Endothelial cell of umbilical vein (primary cell): ENCODE measurements at places on chromosomes 1 and 21. TPM values are rescaled to one million over a fixed set of nuclear protein-coding genes. Genes with fewer than 3 reads are reported as not detected.
A peak's percentile ranks its signal among the peaks of the same experiment; 100 is the strongest.

- H3K27me3 ChIP-seq = peaks cover 27% of the 10 kb centered on the region
- no peak for DNase-seq
- H3K4me1 ChIP-seq = no peaks in the 10 kb centered on the region
- no peaks in the 10 kb centered on the region for H3K36me3 ChIP-seq
- no peak overlapping the region for H3K4me3 ChIP-seq
Observed at GRCh38 chr1:2019571-2020309, 595 bp downstream of the GABRD start.

GRCh38 chr1:100799548-100799947, 80.0 kb downstream of the VCAM1 start:
- H3K27ac ChIP-seq = peak overlapping the region; percentile 92
- peaks cover 23% of the 10 kb centered on the region for H3K4me1 ChIP-seq
- no peak overlapping the region for H3K4me3 ChIP-seq
- H3K27me3 ChIP-seq = no peaks in the 10 kb centered on the region
- DNase-seq = peak; percentile 88

DNA sequence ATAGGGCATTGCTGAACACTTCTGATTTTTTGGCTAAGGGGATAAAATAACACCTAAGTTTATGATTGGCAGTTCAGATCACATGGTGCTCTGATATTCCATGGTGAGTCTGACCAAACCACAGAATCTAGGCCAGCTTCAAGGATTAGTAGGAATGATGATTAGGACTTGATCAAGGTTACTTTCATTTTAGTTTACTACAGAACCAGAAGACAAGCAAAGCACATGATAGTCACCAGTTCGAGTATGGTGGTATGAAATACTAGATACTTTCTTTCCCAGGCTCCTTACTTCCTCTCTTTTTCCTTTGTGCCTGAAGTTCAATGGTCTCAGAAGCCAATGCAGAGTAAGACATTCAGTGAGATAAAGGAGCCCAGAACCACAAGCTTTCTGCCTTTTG, 26.6 kb downstream of the S100A10 start:
- no peaks in the 10 kb centered on the region for H3K36me3 ChIP-seq
- H3K4me3 ChIP-seq = no peak overlapping the region
- no peak for DNase-seq
- no peaks in the 10 kb centered on the region for H3K27me3 ChIP-seq

DNA sequence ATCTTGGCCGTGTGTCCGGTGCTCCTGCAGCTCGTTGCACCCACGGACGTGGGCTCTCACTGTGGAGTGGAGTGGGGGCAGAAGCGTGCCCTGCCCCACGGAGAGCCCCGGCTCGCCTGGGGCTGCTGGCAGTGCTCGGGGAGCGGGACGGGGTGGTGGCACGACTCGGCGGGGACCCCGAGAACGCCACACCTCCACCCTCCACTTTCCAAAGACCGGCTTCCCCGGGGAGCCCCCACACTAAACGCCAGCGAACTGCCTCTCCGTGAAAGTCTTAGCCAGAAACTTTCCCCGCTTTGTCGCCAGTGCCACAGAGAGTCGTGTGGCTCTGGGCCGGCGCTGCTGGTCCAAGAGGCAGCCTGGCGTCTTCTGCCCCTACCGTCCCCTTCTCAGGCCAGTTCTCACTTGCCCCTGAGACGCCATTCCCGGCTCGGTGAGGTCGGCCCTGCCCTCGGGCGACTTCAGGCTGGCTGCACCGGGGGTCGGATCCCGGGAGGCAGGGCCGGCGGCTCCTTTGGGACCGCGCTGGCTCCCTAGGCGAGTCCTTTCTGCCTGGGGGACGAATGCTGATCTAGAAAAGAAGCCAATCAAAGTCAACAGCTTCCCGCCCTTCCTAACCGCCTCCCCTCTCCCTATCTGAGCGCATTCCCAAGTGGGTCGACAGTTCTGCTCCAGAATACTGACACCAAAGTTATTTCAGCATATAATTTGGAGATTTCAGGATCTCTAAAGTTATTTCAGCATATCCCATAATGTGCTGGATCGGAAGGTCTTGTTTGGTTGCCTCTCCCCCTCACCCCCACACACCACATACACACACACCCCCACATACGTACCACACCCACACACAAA, 2.6 kb upstream of the SAMD13 start:
- H3K27ac ChIP-seq = peak overlapping the region; percentile 75
- H3K27me3 ChIP-seq = no peaks in the 10 kb centered on the region
- DNase-seq = peak; percentile 60
- peak overlapping the region; percentile 94 for H3K4me3 ChIP-seq
- H3K36me3 ChIP-seq = no peaks in the 10 kb centered on the region
- peaks cover 51% of the 10 kb centered on the region for H3K4me1 ChIP-seq

Gene MAN1C1
- 0.85 and 4.0 TPM in 2 replicates for total RNA-seq

DNA sequence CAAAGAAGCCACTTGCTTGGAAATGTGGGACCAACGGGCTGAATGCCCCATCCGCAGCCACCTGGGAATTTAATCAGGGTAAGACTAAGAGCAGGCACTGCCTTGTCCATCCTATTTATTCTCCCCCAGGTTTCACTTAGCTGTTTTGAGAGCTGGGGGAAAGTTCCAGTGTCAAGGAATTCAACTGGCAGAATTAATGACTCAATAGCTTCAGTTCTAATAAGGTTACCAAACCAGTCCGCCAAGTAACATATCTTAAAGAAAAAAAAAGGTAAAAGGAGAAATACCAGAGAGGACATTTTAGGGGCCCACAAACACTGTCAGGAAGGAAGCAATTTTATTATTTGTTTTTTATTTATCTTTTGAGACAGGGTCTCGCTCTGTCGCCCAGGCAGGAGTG, 157.6 kb upstream of the SOD1 start:
- no peak overlapping the region for H3K4me3 ChIP-seq
- no peaks in the 10 kb centered on the region for H3K36me3 ChIP-seq
- no peak for DNase-seq
- no peaks in the 10 kb centered on the region for H3K4me1 ChIP-seq

Gene RAD54L
- total RNA-seq = 18.9 and 19.7 TPM in 2 replicates

Gene PLEKHM2
- 67.5 and 71.5 TPM in 2 replicates for total RNA-seq

Gene PGLYRP3
- total RNA-seq = not detected in 2 replicates

DNA sequence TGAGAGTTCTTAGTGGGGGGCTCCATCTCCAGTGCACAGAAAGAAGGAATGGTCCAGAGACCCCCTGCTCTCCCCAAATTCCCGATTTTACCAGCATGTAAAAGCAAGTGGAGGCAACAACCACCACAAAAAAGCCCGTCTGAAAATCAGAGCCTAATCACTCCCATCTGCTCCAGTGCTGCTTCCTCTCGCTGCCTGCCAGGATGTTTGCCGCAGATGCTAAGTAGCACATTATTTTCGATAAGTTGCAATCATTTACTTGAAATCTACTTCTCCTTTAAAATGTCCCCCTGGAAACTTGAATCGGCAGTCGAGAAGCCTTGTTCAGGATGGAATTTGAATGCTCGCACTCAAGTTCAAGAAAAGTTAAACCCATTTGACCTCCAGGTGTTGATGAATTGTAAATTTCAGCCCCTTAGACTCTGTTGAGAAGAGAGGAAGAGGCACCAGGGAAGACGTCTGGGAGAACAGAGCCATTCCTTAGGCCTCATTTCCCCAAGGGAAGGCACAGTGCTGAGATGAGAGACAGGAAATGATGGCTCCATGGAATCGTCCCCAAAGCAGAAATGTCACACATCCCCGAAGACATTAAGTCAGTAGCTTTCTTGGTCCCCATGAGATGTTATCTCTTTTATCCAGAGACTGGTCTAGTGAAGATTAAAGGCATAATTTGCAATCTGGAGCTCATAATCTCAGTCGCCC, 221.3 kb downstream of the PBX1 start:
- no peaks in the 10 kb centered on the region for H3K27me3 ChIP-seq
- H3K36me3 ChIP-seq = no peaks in the 10 kb centered on the region
- no peaks in the 10 kb centered on the region for H3K4me1 ChIP-seq
- no peak overlapping the region for H3K27ac ChIP-seq
- no peak for DNase-seq

DNA sequence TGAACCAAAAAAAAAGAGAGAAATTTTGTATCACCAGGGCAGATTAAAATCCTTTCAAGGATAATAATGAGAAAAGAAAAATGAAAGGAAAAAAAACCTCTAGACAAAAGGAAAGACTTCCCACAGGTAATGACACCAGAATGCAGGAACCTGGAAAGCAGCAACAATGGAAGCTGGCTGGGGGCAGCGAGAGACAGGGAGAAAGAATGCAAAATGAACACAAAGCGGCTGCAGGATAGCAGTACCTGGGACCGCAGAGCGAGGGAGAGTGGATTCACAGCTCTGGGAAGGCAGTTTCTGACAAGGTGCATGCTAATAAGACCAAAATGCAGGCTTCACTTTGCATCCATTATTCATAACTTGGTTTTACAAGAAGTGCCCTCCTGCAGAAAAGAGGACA, 349.0 kb downstream of the SIPA1L2 start:
- H3K4me1 ChIP-seq = no peaks in the 10 kb centered on the region
- H3K27me3 ChIP-seq = no peaks in the 10 kb centered on the region
- H3K36me3 ChIP-seq = no peaks in the 10 kb centered on the region
- no peak for DNase-seq

Gene IL20
- total RNA-seq = not detected in 2 replicates

Gene NRDC
- 125 and 146 TPM in 2 replicates for total RNA-seq

Gene KCNJ9
- total RNA-seq = not detected in 2 replicates

Gene GUCA2B
- total RNA-seq = not detected in 2 replicates

GRCh38 chr1:63073309-63074306, 248.8 kb upstream of the FOXD3 start:
- H3K36me3 ChIP-seq = no peaks in the 10 kb centered on the region
- no peak for DNase-seq
- no peak overlapping the region for H3K4me3 ChIP-seq
- H3K4me1 ChIP-seq = no peaks in the 10 kb centered on the region
- peaks cover 19% of the 10 kb centered on the region for H3K27me3 ChIP-seq
- H3K27ac ChIP-seq = no peak overlapping the region

DNA sequence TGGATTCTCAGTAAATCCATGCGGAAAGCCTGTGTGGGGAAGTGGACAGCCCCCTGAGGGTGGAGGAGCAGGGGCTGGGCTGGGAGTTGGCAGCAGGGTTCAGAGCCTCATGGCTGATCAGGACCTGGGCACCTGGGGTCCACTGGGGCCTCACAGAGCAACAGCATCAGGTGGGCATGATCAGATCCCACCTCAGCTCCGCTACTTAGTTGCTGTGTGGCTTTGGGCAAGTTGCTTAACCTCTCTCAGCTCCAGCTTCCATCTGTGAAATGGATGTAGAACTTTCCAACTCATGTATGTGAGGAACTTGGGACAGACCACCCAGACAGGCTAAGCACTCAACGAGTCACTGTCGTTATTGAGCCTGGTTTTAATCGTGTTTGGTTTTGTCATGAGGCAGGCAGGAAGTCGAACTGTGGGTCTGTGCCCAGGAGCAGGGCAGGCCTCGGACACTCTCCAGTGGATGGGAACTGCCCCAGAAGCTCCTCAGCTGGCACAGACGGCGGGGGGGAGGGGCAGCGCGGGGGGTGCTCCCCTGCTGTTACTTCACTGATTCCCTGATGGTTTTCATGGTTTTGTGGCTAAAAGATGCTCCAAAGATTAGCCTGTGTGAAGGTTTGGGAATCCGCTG, 155.8 kb upstream of the TMEM51 start:
- H3K4me1 ChIP-seq = peaks cover 4% of the 10 kb centered on the region
- H3K36me3 ChIP-seq = no peaks in the 10 kb centered on the region
- no peak overlapping the region for H3K4me3 ChIP-seq
- no peak for DNase-seq
- H3K27me3 ChIP-seq = no peaks in the 10 kb centered on the region

DNA sequence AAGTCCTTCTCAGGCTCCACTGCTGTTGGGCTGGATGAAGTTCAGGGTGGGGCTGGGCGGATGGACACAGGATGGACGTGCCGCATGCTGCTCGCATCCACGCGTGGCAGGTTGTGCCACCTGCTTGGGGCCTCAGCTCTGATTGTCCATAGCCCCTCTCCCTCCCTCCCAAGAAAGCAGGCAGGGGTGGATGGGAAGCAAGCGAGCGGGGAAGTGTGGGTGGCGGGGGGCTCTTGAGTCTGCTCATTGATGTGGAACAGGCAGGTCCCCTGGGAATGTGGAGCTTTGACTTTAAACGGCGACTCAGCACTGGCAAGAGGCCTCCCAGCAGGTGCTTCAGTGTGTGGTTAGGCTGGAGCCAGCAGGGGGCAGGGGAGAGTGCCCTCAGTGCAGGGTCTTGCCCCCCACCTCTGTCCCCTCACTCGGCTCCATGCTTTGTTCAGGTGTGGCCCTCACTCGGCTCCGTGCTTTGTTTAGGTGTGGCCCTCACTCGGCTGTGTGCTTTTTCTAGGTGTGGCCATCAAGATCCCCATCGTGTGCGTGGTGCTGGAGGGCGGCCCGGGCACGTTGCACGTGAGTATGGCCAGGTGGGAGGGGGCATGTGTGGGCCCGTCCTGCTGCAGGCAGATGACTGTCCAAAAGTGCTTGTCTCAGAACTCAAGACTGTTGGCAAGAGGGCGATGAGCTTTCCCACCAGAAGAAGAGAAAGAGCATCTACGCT, 23.9 kb downstream of the TRPM2 start:
- H3K4me3 ChIP-seq = no peak overlapping the region
- H3K27me3 ChIP-seq = no peaks in the 10 kb centered on the region
- H3K36me3 ChIP-seq = no peaks in the 10 kb centered on the region
- no peak overlapping the region for H3K27ac ChIP-seq
- no peaks in the 10 kb centered on the region for H3K4me1 ChIP-seq

GRCh38 chr1:172180501-172181285, 239.8 kb upstream of the C1orf105 start:
- no peak overlapping the region for H3K4me3 ChIP-seq
- H3K36me3 ChIP-seq = no peaks in the 10 kb centered on the region
- peak; percentile 75 for DNase-seq
- H3K27me3 ChIP-seq = no peaks in the 10 kb centered on the region
- H3K27ac ChIP-seq = peak overlapping the region; percentile 46

Gene DDR2
- 22.7 and 30.8 TPM in 2 replicates for total RNA-seq

GRCh38 chr1:115062542-115063004, 26.7 kb downstream of the TSPAN2 start:
- DNase-seq = peak; percentile 68
- no peaks in the 10 kb centered on the region for H3K27me3 ChIP-seq
- H3K4me3 ChIP-seq = no peak overlapping the region
- H3K27ac ChIP-seq = peak overlapping the region; percentile 86

- no peak overlapping the region for H3K4me3 ChIP-seq
- H3K36me3 ChIP-seq = no peaks in the 10 kb centered on the region
- peaks cover 16% of the 10 kb centered on the region for H3K4me1 ChIP-seq
- DNase-seq = no peak
- no peak overlapping the region for H3K27ac ChIP-seq
Observed at GRCh38 chr1:116150368-116150767, 39.2 kb downstream of the MAB21L3 start.

Gene CHODL
- not detected in 2 replicates for total RNA-seq

Gene F5
- not detected in 2 replicates for total RNA-seq

GRCh38 chr1:88169139-88169538, 514.9 kb upstream of the PKN2 start:
- H3K36me3 ChIP-seq = no peaks in the 10 kb centered on the region
- no peak overlapping the region for H3K4me3 ChIP-seq
- H3K4me1 ChIP-seq = no peaks in the 10 kb centered on the region
- no peak overlapping the region for H3K27ac ChIP-seq

DNA sequence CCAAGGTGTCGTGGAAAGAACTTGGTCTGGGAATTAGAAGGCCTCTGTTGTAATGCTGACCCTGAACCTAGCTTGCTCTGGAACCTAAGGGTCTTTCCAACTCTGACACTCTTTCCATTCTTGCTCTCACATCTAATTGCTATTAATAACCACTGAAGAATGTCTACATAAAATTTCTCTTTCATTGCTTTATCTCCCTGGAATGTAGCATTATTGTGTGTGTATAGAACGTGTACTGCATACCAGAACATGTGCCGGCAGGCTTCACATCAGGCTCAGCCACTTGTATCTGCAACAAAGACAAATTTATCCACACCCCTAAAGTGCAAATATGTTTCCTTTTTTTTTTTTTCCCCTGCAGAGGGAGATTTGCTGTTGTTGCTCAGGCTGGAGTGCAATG, 13.9 kb upstream of the LAX1 start:
- H3K27ac ChIP-seq = no peak overlapping the region
- H3K27me3 ChIP-seq = no peaks in the 10 kb centered on the region
- no peak for DNase-seq

Gene CHI3L1
- total RNA-seq = not detected in 2 replicates
